Mesothelial cell of epicardium (in vitro differentiated cells): ENCODE measurements at places on chromosomes 12 and 14.

- DNase-seq: no peak
These were observed 40.1 kb downstream of the CACNA1C start for GRCh38 chr12:2092890-2093289.

- DNase-seq: no peak
These were observed 1.7 kb upstream of the LDHB start for GRCh38 chr12:21659383-21659782.

DNA sequence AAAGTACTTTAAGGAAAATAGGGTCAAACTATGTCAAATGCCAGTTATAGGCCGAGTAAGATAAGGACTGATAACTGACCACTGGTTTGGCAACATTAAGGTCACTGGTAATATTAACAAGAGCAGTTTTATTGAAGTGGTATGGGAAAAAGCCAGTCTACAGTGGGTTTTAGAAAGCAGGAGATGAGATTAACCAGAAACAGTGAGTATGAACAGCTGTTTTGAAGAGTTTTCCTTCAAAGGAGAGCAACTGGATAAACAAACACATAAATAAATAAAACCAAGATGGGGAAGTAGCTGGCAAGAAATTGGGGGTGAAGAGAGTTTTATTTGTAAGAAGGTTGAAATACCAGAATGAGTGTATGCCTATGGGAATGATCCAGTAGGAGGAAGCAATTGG is 30.3 kb downstream of the KITLG start:
- no peak for DNase-seq

DNA sequence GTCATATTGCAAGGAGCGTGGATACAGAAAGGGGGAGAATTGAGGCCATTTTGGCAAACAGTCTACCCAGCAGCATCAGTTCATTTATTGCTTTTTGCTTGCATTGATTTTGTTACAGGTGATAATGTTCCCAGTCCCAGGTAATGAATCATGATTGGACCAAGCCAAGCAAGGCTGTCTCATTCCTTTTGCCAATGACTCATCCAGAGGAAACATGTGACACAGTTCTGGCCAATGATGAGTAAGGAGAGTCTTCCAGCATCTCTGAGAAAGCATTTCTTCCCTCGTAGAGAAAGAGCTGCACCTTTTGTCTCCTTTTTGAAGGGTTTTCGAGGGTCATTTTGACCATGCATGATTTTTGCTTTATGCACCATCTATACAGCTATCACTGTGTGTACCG is 68.2 kb downstream of the SLC15A4 start:
- no peak for DNase-seq

DNA sequence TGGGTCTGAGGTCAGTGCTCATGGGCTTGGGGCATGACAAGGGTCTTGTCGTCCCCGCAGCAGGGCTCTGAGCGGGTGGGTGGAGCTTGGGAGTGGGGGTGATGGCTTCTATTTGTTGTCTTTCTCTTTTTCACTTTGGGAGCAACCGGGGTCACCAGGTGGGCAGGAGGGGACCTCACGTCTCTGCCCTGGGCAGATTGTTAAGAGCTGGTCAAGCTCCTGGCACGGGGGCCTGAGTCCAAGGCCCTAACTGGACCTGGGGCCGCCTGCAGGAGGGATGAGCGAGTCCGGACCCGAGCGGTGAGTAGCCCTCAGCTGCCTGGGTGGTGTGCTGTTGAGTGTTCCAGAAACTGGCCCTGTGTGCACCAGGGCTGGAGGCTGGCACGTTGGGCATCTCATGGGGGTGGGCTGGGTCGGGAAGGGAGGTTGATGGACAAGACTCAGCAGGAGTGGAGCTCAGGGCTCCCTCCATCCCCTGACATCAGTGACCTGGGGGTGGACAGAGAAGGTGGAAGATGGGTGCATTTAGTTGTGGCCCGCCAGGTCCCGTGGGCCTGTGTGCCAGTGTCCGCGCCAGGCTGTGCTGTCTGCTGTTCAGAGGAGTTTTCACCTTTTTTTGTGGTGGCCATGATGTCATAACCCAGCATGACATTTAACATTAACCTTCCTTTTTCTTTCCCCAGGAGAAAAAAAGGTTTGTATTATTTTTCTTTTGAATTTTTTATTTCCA is 27.5 kb downstream of the RTL1 start:
- DNase-seq: no peak

GRCh38 chr12:12378616-12379015 is 21.7 kb downstream of the BORCS5 start:
- DNase-seq: no peak
